Frontal cortex (tissue), 4 donors: ENCODE measurements at places on chromosomes 13 and 19.

DNA sequence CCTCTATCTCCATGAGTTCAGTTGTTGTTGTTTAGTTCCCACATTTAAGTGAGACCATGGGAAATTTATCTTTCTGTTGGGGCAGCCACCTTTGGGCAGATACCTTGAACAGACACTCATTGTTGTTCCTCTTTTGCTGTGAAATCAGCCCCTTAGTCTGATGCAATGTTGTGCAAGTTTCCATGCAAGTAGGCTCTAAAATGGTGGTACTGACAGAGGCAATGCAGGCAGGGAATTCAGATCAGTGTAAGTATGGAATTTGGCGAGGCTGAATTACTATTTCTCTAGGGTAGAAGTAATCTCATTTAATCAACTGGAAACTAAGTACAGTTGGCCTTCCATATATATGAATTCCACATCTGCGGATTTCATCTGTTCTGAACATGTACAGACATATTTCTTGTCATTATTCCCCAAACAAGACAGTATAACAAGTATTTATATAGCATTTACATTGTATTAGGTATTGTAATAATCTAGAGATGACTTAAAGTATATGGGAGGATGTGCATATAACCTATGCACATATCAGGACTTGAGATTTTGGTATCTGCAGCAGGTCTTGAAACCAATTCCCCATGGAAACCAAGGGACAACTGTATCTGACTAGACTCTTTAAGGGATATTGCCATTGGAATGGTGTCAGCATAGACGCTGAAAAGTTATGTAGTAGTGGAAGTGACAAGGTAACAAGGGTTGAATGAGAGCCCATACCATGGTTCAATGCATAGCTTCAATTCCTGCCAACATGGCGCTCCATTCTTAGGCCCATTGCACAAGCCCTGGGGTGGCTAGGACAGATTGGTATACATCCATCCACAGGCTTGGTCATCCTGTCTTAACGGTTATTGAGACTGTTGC, 281.5 kb upstream of the HTR2A start:
- DNase-seq: no peak

DNA sequence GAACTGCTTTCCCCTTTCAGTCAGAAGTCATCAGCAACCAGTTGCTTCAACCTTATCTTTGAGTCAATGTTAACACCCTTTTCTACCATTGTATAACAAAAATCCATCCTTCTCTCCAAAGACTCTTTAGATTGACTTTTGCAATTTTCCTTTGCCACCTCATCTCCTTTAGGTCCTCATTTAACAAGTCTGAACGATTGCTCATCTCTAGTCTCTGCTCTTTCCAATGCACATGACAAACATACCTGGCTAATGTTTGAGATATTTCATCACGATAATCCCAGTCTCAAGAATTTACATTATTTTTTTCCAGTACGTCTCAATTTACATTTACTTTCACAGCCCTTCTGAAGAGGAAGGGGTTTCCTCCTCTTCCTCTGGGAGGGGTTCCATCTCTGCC, 127.5 kb downstream of the KLF12 start:
- no peak for DNase-seq

GRCh38 chr13:30551189-30551588, 66.5 kb upstream of the USPL1 start:
- no peak for DNase-seq

- DNase-seq: no peak
Measured at GRCh38 chr19:2573916-2574315, 98.0 kb downstream of the GADD45B start.

DNA sequence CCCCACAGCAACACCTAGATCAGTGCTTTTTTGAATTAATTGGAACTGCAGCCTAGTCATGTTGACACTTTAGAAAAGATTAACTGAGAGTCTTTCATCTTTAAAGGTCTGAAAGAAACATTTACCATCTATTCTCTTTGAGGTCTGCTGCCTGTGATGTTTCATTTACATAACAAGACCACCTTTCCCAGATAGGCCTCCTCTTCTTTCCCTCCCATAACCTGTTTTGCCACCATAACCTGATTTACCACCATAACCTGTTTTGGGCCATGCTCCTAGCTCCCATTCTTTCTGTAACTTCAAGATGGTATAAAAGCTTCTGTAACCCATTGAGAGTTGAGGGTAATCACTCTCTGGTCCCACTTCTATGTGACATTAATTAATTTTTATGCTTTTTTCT, 320.8 kb downstream of the PCDH20 start:
- DNase-seq: no peak

GRCh38 chr13:80339912-80340650, 845 bp downstream of the SPRY2 start:
- no peak for DNase-seq

- no peak for DNase-seq
Measured at GRCh38 chr13:105272660-105273631, 1262.5 kb downstream of the EFNB2 start.

DNA sequence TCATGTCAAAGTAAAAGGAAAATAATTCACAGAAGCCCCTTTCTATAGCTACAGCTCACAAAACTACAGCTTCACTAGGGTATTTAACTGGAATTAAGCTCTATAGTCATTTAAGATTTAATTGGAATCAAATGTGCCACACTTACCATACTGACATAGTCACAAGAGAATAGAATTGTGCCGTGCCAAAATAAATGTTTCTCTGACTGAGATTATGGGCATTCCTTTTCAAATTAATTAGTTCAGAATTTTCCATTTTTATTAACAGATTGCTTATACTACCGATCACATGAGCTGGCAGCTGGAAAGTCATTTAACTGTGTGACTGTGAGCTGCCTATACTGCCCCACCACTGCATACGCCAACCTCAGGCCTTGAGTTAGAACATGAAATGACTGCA, 108.4 kb downstream of the LHFPL6 start:
- no peak for DNase-seq

GRCh38 chr19:40549007-40549708, 27.5 kb upstream of the SHKBP1 start:
- DNase-seq: no peak

DNA sequence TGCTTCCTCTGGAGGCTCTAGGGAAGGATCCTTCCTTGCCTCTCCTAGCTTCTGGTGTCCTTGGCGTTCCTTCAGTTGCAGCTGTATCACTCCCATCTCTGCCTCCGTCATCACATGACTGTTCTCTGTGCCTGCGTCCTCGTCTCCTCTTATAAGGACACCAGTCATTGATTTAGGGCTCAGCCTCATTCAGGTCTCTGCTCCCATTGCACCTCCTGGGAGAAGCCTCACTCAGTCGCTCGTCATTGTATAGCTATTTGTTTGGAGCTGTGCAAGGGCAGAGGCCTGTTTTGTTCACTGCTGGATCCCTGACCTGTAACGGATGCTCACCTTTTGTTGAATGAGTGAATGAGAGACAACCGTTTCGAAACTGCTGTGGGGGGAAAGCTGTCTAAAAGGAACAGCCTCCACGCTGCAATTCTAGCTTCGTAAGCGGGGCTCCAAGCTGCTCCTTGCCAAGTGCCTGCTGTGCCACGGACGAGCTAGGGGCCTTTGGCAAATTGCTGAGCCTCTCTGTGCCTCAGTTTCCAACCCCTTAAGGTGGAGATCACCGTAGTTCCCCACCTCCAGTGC, 17.2 kb downstream of the BRSK1 start:
- no peak for DNase-seq
